ENCODE measurements at places on chromosomes 16 and 17.

- DNase-seq = peak; percentile 85
Measured at GRCh38 chr17:27817731-27818130, 17.4 kb upstream of the NOS2 start.

- DNase-seq = peak; percentile 83
Measured at GRCh38 chr16:60107437-60107836, 1373.3 kb upstream of the GOT2 start.

DNA sequence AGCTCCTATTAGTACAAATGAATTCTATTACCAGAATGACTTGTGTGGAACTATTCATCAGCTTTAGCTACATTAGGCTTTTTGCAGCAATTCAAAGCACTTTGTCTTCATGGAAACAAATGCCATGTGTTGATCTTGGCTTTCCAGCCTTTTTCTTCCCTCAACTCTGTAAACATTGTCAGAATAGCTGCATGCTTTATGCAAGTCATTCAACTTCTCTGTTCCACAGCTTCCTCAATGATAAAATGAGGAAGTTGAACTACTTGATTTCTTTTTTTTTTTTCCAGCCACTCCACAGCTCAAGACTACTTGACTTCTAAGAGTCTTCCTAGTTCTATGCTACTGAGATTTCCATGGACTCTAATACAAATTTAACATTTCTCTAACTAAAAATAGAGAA, 41.1 kb downstream of the KIAA0753 start:
- DNase-seq = peak; percentile 86

DNA sequence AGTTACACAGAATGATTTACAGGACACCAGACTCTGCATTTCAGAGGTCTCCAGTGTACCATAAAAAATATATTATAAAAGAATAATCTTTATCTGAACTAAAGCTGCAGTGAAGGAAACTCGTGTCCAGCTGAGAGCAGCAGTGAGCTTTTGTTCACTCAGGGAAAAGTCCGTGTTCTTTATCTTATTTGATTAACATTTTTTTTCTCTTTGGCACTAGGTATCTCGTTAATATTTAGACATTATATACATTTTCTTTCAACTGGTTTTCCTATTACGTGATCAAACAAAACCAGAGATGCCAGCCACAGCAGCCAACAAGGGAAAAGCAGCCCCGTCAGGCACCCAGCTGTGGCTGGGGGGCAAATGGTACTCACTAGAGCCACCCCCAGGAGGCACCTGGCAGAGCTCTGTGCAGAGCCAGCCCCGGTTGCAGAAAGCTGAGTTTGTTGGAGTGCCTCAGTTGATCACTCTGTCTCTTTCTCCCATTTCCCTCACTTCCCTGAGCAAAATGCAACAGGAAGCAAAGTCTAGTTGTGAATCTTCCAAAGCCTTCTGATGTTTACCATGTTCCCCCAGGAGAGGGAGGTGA, 1.1 kb upstream of the HS3ST4 start:
- no peak for DNase-seq

DNA sequence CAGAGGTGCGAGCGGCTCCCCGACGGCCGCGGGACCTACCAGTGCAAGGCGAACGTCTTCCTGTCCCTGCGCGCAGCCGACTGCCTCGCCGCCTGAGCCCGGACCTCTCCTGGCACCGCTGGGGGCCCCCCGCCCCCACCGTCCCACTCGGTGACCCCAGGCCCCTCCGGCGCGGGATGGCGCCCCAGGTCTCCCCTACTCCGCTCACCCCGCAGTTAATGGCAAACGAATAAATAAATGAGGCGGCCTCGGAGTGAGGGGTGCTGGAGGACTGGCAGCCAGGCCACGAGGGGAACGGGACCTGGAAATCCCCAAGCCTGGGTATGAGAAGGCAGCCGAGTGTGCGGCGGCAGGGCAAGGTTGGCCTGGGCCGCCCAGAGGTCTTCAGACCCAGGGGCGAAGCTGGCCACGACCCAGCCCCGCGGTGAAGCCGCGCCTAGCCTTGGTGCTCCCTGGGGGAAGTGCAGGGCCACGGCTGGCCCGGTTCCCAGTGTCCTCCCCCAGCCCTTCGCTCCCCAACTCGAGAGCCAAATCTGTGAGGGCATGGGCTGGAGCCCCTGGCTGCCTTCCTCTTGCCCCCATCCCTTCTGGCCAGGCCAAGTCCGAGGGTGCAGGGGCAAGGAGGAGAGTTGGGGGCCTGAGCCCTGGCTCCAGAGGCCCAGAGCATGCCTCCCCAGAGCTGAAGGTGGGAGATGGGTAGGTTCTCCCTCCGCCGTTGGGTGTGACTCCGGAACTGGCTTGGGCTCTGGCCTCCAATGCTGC, 796 bp downstream of the NPB start:
- DNase-seq = no peak

DNA sequence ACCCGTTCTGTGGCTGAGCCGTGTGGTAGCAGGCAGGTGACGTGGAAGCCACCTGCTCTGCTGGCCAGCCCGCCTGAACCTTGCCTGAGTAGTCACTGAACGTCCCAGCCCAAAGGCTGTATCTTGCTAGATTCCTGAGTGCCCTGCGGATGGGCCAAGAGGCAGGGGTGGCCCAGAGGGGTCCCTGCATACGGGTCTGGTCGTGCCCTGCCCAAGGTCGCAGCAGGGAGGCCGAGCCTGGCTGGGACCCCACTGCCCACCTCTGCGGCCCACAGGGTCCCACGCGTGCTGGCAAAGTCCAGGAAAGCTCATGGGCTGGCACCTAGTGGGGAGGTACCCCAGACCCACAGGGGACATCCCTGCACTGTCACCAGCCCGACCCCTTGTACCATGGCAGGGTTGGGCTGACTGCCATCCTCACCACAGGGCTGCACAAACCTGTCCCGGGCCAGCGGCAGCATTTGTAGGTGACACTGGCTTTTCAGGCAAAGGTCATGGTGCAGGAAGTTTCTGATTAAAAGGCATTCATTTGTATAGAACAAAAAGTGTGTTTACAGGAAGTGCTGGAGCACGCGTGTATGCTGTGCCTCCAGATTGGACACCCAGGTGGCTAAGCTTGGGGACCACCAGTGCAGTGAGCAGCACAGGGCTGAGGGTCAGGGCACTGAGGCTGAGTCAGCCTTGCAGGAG, 45.1 kb upstream of the ZC3H18 start:
- peak; percentile 26 for DNase-seq

GRCh38 chr16:84881702-84882521, 62.1 kb downstream of the CRISPLD2 start:
- peak; percentile 47 for DNase-seq

DNA sequence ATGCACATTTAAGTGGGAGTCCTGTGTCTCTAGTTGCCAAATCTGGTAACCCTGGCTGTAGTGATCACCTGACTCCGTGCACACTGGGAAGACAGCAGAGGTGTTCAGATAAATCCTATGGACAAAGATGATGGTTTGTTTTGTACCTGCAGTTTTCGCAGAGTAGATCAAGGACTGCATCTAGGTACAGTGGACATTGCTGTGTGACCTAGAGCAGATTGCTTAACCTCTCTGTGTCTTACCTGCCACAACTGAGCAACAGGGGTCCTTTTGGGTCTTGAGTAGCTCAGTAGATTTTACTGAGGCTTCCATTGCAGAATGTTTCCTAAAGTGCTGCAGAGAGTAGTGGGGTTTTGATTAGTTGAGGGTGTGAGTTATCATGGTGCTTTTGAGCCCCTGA, 160.8 kb downstream of the SHISA9 start:
- no peak for DNase-seq

Measured in endothelial cell of umbilical vein (primary cell).